Small intestine (tissue), 16 donors: ENCODE measurements at places on chromosomes 7 and 10. TPM values are rescaled to one million over a fixed set of nuclear protein-coding genes. Genes with fewer than 3 reads are reported as not detected.

PAPOLB gene
- polyA plus RNA-seq, result not detected

C7orf57 gene
- 0.03 TPM for polyA plus RNA-seq

WIPF3 gene
- polyA plus RNA-seq, result 1.6 TPM

AKR1C8 gene
- not detected for polyA plus RNA-seq

GNAI1 gene
- 7.0 TPM for polyA plus RNA-seq

ATRNL1 gene
- not detected for polyA plus RNA-seq

CNNM1 gene
- polyA plus RNA-seq, result not detected

ATP6V0A4 gene
- polyA plus RNA-seq, result 0.06 TPM
